ENCODE measurements at places on chromosomes 5 and 9. TPM values are rescaled to one million over a fixed set of nuclear protein-coding genes. Genes with fewer than 3 reads are reported as not detected.

The SMC5 gene
- 21.6 TPM for polyA plus RNA-seq

DNA sequence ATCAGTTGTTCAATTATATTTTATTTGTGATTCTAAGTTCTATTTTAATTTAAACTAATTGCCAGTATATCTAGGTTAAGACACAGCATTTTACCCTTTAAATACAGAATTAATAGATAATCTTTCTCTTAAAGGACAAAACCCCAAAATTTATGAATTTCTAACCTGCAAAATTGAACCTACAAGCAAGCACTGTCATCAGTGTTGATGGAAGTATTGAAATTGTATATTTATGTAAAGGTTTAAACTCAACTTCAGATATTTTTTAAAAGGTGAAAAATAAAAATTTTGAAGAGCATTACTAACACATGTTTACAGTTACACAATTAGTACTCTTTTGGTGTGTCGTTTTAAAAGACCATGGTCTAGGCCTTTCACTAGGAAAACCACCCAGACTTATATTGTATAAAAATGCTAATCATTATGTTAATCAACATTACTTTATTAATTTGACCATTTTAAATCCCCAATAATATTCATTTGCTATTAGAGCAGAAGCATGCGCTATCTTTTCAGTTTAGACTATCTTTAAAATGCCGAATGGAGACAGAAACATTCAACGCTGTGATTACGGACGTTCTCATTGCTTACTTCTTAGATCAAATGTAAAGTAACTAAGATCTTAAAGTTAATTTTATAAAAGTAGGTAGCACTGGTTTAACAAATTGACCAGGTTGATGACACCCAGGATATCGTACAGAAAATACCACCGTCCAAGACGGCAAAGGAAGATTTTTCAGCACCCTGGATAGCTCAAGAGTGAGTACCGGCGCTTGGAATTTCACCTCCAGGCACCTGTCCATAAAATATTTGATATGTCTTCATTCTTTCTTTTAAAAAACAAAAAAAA is 3.2 kb downstream of the OTP start:
- DNase-seq: no peak
- no peak overlapping the region for H3K4me3 ChIP-seq
- H3K27me3 ChIP-seq: peaks cover 77% of the 10 kb centered on the region
- H3K27ac ChIP-seq: no peak overlapping the region
- H3K4me1 ChIP-seq: no peaks in the 10 kb centered on the region

DNA sequence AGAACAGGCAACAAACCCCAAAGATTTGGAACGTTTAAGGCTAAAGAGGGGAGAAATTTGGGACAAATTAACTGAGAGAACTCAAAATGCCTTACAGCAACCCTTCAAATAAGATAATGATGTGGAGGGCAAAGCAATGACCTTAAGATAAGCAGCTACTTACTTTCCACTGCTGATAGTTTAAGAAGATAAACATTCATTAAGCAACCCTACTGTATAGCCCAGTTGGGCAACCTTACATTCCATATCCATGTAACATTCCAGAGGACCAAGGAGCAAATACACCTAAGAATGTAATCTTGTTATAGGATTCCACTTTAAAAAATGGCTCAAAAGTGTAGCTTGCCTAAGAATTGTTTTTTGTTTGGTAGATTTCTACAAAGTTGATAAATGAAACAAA is 14.8 kb downstream of the ETF1 start:
- H3K27me3 ChIP-seq: no peaks in the 10 kb centered on the region
- peak; percentile 35 for DNase-seq
- H3K36me3 ChIP-seq: peaks cover 2% of the 10 kb centered on the region
- no peaks in the 10 kb centered on the region for H3K4me1 ChIP-seq
- H3K27ac ChIP-seq: no peak overlapping the region

GRCh38 chr9:124852121-124852828 is 985 bp upstream of the WDR38 start:
- peaks cover 3% of the 10 kb centered on the region for H3K36me3 ChIP-seq
- DNase-seq: no peak
- no peaks in the 10 kb centered on the region for H3K27me3 ChIP-seq
- no peak overlapping the region for H3K27ac ChIP-seq
- H3K4me3 ChIP-seq: no peak overlapping the region
